ENCODE measurements at places on chromosomes 16 and 17.

DNA sequence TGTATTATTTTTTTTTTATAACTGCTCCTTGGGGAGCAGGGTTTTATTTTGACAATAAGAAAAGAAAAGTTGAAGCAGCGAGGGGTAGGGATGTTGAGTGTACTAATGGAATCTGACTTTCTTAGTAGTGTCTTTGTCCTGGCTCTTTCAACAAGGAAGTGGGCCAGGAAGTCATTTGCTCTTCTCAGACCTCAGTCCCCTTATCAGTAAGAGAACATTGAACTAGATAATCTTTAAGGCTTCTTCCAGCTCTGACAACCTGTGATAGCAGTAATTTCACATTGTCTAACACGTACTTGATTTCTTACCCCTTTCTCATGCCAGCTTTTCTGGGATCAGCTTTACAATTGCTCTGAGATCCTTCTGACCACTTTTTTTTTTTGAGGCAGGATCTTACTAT, 8.3 kb downstream of the LIG3 start:
- DNase-seq = no peak

DNA sequence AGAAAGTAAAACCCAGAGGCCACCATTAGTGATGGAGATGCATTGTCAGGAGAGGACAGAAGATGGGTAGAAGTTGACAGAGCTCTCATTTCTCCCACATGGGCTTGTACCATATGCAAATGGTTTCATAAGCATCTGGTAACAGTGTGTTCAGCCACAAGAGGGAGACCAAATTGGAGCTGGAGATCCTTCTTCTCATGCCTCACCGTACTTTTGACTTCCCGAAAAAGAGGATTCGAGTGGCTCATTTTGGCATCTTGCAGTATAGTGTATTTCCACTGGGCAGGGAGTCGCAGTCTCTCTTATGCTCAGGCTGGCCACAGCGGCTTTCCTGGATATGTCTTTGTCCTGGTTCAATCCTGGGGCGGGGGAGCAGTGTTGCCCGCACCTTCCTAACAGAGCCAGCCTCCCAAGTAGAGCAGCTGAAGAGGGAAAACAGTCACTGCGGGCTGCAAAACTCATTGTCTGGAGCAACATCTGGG, 23.8 kb downstream of the TBC1D3B start:
- DNase-seq = peak; percentile 18

GRCh38 chr17:68148936-68149335, 98.9 kb upstream of the AMZ2 start:
- DNase-seq = no peak

GRCh38 chr17:61714300-61714699, 123.3 kb upstream of the NACA2 start:
- no peak for DNase-seq

DNA sequence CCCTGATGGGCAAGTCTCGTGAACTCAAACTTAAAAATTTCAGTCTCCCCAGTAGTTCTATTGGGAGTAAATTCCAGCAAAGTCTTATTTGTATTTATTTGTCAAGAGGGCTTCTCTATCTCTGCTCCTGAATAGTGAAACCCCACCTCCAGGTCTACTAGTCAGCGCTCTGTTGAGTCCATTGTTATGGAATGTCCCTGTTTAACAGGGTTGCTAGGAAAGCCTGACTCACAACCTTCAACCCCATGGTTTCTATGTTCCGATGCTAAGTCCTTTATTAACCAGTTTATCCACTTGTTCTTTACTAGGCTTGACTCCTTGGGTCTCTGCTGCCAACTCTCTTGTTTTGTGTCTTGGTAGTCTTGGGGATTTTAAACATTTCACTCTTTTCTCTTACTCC, 250.7 kb upstream of the MYOCD start:
- no peak for DNase-seq

- DNase-seq = peak; percentile 93
Measured at GRCh38 chr17:64178011-64178825, 48.3 kb upstream of the ERN1 start.

DNA sequence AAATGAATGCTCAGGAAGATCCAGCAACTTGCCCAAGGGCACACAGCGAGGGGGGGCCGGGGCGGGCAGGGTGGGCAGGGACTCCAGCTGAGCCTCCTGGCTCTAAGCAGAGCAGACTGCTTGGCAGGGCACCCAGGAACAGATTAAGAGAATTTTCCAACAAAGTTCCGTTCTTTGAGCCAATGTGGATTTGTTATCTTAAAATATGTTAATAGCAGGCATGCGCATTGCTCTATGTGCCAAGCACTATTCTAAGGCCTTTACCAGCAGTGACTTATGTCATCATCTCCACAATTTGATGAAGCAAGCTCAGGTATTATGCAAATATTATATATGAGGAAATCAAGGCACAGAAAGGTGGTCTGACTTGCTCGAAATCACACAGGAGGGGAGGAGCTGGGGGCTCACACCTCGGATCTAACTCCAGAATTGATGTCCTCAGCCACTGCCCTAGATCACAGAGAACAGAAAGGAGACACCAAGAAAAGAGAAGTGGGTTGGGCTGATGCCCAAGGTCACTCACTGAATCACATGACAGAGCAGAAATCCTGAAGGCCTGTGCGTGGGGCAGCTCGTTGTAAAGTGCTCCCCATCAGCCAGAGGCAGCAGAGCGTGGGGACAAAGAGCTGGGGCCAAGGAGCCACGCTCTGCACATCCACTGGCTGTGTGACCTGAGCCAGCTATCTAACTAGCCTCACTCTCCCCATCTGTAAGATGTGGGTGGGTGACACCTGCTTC, 23.2 kb upstream of the MEAK7 start:
- DNase-seq = no peak

GRCh38 chr16:82400046-82400445, 226.7 kb upstream of the CDH13 start:
- no peak for DNase-seq

DNA sequence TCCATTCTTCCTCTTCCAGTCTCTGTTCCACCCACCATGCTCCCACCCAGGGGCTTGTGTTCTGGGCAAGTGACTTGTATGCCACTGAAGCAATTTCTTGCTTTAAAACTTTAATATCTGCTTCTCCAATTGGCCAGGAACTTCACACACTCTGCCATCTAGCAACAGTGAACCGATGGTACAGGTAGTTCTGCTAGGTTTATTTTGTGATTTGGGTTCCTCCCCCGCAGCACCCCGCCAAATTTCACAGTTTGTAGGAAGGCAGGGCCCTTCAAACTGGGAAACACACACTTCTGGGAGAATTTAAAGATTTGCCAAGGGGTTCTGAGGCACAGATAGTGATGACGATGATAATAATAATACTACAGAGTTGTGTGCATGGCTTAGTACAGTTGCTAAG, 3.3 kb downstream of the ARSG start:
- no peak for DNase-seq

GRCh38 chr17:17693253-17694168, 12.3 kb downstream of the RAI1 start:
- no peak for DNase-seq

GRCh38 chr17:33732116-33732515, 439.0 kb upstream of the ASIC2 start:
- peak; percentile 4 for DNase-seq

DNA sequence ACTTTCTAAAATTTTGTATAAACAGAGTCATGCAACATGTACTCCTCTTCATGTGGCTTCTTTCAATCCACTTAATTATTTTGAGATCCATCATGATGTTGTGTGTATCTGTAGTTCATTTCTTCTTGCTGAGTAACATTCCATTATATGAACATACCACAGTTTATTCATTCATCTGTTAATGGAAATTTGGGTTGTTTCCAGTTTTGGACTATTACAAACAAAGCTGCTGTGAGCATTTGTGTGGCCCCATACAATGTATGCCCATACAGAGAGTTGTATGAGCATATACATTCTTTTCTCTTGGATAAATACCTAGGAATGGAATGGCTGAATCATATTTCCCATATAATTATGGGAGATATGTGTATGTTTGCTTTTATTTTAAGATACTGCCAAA, 85.6 kb downstream of the CLEC16A start:
- DNase-seq = peak; percentile 35

DNA sequence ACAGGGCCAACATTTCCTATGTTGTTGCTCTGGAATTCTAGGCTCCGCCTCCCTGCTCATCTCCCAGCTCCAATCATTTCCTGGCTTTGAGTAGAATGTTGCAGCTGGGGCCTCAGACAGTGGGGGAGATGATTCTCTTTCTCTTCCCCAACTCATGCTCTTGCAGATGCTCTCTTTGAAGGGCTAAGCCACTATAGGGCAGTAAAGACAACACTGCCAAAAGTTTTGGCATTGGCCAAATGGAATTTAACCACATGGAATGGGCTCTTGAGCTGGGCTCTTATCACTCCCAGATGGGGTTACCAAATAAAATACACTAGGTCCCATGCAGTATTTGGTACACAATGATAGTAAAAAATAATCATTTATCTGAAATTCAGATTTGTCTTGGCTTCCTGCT, 19.6 kb upstream of the EFCAB13 start:
- DNase-seq = no peak

DNA sequence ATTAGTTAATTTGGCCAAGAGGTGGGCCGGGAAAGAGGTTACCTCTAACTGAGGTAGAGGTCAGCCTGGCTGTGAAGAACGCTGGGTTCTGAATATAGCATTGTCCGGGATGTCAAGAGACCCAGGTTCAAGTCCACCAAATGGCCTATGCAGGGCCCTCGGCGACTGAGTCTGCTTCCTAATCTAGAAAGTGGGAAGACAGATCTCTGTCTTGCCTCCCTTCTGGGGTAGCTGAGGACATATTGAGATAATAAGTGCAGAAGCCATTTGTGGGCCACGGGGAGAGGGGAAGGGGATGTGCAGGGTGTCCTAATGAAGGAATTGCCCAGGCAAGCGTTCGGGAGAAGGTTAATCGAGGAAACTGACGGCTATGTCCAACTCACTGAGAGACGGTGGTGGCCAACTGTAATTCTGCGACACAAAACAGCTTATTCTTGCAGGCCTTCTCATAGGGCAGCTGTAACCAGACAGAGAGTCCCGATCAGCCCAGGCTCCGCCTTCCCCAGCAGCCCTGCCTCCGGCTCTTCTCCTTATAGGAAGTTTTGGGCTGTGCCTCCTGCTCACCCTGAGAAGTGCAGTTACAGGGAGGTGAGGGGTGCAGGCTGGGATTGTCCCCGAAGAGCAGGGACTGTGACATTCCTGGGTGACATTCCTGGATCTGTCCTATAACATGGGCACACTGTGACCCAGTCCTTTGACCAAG, 15.9 kb downstream of the HASPIN start:
- DNase-seq = no peak

DNA sequence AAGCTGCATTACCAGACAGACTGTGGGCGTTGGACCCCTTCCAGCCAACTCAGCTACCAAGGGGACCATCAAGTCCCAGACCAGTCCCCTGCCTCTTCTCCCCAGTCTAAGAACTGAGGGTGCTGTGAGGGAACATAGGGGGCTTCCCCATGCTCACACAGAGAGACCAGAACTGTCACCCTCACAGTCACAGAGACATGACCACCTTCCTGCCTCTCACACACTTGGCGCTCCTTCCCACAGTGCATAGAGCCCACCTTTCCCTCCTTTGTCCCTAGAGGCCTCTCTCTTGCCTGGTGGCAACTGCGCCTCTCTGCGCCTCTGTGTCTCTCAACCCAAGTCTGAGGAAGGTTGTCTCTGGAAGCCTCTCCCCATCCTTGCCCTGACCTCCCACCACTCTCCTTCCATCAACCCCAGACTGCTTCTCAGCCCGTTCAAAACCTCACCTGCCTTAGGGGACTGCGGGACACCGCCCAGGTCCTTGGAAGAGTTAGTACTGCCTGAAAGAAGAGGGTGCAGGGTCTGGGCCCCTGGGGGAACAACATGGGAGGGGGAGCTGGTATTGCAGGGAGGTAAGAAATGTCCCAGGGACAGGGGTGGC, 6.1 kb upstream of the LHX1 start:
- DNase-seq = no peak

- no peak for DNase-seq
Measured at GRCh38 chr17:851924-852323, 69.8 kb downstream of the MRM3 start.
